ENCODE measurements at places on chromosomes 4 and X. TPM values are rescaled to one million over a fixed set of nuclear protein-coding genes. Genes with fewer than 3 reads are reported as not detected.

The PAGE1 gene
- not detected for total RNA-seq

The EFNB1 gene
- total RNA-seq, result 4.2 TPM

The ZXDA gene
- 4.0 TPM for total RNA-seq

The ATOH1 gene
- total RNA-seq, result not detected

- DNase-seq, result no peak
Observed at GRCh38 chrX:129000797-129001196, 522.5 kb downstream of the SMARCA1 start.

DNA sequence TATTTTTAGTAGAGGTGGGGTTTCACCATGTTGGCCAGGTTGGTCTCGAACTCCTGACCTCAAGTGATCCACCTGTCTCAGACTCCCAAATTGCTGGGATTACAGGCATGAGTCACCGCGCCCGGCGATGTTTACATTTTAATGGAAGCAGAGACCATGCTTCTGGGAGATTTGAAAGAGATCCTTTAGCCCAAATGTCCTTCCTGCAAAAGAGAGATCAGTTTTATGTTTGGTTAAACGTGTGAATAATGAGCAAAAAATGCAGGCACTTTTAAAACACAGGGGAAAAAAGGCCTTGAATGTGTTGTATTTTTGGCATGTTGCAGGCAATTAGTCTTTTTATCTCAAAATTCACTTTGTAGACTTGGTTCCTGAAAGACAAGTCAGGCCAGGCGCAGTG, 95.8 kb upstream of the ELOVL6 start:
- DNase-seq, result no peak

The GSTCD gene
- total RNA-seq, result 14.0 TPM

DNA sequence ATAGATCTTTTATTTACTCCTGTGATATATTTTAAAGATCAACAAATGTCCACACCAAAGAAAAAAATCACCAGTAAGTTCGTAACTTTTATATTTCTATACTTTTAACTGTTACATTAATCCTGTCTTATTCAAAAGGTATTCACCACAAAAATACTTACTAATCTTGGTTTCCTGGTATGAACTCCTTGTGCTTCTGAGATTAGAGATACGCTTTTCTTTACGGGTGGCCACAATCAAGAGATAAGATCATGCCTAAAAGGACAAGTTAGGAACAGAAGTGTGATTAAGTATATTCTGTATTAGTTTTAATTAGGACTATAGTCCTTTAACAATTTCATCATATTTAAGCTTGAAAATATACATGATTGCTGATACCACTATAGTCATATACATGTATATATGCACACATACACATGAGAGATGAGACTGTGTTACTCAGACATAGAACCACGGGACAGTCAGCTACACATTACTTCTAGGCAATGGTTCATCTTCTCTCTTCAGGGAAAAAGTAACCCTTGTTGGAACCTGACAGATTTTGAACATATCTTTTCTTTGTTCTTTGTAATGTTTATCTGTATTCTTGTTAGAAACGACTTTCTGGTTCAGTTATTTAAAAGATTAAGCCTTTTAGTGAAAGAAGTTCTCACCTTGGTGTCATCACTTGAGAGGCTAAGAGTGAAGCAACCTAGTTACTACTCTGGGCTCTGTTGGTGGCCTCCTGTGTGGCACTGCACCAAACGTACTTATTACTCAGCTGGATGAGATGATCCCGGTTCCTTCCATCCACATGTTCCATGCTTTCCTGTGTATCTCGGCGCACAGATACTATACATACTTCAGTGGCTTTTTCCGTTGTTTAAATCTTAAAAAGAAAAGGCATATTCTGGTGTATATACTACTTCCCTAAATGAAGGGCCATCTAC, 146.1 kb downstream of the CBR4 start:
- DNase-seq, result no peak

- DNase-seq, result no peak
Observed at GRCh38 chr4:95386410-95386809, 162.4 kb downstream of the UNC5C start.

GRCh38 chr4:110058677-110059076, 139.7 kb downstream of the ELOVL6 start:
- DNase-seq, result no peak

DNA sequence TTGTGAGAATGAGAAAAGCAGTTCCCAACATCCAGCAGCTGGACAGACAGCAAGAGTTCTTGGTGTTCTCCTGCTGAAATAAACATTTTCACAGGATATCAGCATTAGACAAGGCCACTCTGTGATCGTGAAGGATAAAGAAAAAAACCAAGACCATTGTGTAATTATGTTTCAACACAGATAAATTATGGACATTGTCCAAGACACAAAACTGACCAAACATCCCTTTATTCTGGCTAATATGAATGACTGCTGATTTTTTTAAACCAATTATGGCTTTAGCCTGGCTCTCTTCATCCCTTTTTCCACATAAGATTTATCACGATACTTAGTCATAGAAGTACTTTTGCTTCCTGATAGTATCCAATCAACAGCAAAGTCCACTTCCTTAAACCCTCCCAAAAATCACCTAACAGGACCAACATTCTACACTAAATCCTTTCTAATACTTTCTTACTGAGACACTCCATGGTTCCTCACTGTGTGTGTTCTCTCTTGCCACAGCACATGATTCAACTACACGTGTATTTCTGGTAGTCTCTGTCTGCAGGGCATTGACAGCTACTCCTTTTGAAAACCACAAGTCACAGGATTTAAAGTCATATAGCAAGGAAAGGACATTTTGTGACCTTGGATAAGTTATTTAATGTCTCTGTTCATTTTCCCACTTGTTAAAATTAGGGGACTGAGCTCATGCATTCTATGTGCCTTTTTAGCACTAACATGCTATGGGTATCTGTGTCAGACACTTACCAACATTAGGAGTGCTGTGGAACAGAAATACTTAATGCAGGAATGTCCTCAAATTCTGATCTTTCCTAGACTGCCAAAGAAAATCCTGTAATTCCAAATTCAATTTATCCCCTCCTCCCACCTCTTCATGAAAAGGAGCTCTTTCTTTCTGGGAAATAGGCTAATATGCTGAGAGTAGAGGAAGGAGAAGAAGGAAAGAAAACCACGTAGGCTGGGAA, 137.2 kb upstream of the PGRMC2 start:
- no peak for DNase-seq

The MTCP1 gene
- 23.1 TPM for total RNA-seq

GRCh38 chr4:48694824-48695223, 85.3 kb downstream of the FRYL start:
- DNase-seq, result no peak

DNA sequence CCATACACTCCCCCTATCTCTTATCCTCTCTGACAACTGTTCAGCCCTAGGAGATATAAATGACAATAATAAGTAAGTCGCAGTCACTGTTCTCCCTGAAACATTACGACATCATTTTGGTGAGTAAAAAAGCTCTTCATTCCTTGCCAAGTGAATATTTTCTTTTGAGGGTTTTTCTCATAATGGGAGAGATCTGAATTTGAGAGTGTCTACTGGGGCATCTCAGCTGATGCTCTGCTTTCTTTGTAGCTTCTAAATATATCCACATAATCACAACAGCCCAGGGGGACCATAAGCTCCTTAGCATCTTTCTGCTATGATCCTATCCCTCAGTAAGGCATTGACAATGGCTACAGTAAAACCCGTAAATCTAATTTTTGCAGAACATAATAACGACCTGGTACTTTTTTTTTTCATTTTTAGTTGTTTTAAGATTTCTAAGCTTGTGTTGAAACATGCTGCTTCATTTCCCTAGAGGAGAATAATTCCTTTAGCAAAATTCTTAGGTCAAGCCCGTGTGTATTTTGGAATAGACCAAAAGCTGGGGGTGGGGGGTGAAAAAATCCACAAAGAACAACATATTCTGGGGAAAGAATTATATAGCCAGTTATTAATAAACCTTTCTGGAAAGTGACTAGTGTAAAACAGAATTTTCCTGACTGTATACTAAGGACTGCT, 78.1 kb upstream of the GPM6B start:
- no peak for DNase-seq

The FHL1 gene
- 12.4 TPM for total RNA-seq

- DNase-seq, result no peak
Observed at GRCh38 chr4:26462874-26463273, 27.4 kb downstream of the CCKAR start.

GRCh38 chr4:89653012-89653411, 183.9 kb downstream of the SNCA start:
- DNase-seq, result no peak

DNA sequence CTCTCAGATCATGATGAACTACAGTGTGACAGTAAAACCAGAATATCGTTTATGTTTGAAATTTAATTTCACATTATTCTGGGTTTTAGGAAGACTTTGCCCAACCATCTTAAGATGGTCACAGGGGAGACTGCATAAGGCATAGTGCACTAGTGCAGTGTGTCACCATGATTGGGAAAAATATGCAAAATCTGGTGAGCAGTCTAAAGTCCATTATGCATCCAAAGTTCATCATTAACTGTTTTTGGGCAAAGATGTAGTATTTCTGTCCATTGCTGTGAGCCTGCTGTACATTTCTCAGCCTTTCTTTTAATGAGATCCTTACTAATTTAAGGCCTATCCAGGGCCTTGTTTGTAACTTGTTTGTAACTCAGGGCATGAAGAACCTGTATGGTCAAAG, 11.3 kb upstream of the MFAP3L start:
- DNase-seq, result no peak

- no peak for DNase-seq
Observed at GRCh38 chr4:188400451-188400850, 261.2 kb downstream of the TRIML1 start.

The GPM6B gene
- total RNA-seq, result not detected

DNA sequence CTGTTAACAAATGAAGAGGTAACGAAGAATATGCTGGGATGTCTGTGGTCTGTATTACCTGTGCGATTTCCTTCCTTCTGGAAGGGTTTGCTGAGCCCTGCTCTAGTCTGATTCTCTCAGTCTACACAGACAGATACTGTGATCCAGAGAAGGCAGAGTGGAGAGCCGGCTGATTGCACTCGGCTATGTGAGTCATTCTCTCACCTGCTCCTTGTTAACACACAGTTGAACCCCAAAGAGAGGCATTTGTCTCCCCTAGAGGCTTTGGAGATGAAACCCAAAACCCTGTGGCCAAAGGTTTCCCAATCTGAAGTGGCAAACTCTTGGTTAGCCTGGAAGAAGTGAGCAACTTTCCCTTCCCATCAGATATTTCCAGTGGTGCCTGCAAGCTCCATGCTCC, 78.1 kb upstream of the GPC4 start:
- DNase-seq, result no peak

- DNase-seq, result no peak
Observed at GRCh38 chr4:36676139-36677050, 395.0 kb downstream of the DTHD1 start.
